Endothelial cell of umbilical vein (primary cell): ENCODE measurements at places on chromosomes 16 and 17.

DNA sequence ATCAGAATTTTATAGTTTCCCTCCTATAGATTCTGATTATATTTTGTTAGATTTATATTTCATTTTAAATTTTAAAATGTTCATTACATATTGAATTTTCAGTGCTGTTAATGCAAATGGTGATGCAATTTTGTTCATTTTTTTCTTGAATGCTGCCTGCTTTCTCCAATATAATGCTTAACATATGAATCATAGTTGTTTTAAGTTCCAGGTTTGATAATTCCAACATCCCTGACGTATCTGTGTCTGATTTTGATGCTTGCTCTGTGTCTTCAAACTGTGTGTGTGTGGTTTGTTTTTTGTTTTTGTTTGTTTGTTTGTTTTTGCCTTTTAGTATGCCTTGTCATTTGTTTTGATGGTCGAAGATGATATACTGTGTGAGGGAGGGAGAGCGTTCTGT is 134.7 kb upstream of the ELAC2 start:
- DNase-seq = no peak

DNA sequence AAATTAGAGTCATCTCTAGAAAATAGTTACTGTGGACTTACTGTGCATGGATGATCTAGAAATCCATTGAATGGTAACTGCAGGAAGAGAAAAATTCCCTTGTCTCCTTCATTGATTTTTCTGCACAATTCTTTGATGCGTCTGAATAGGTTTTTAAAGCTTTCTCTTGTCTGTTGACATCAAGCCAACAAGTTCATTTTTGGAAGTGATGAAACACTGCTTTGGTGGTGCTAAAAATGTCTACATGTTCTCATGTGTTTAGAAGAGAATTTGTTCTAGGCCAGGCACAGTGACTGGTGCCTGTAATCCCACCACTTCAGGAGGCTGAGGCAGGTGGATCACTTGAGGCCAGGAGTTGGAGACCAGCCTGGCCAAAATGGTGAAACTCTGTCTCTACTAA is 57.1 kb upstream of the AXIN2 start:
- no peak for DNase-seq

- no peak for DNase-seq
Measured at GRCh38 chr16:3866703-3867431, 13.6 kb downstream of the CREBBP start.

DNA sequence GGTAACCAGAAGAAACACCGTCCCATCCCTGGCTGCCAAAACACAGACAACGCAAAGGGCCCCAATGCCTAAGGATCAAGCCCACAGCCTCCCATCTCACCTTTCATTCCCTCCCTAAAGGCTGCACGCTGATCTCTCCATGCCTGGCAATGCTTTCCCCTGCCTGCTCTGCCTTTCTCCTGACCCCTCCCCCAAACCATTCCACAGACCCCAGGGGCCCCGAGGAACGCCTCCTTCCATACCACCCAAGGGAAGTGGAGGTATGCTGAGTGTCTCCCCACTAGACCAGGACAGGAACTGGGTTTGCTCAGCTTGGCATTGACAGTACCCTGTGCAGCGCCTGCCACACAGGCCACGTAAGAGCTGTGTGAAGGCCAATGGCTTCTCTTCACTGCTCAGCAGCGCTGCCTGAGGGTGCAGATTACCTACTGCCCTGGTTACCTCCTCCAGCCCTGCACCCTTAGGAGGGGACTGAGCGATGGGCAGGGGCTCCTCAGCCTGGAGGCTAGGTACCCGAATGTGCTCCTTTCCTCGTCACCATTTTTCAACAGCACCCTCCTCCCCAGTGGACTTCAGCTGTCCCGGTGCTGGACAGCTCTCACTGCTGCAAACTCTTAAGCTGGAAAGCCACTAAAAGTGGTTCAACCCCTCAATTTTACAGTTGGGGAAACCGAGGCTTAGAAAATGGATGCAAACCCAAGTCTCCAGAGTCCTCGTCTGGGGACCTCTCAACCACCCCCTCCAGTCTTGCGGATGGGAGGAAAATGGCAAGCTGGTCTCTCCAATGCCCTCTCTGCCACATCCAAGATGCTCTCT is 45.0 kb downstream of the SRCIN1 start:
- DNase-seq = peak; percentile 32

- no peak for DNase-seq
Measured at GRCh38 chr17:74779501-74779900, 3.4 kb upstream of the NAT9 start.

DNA sequence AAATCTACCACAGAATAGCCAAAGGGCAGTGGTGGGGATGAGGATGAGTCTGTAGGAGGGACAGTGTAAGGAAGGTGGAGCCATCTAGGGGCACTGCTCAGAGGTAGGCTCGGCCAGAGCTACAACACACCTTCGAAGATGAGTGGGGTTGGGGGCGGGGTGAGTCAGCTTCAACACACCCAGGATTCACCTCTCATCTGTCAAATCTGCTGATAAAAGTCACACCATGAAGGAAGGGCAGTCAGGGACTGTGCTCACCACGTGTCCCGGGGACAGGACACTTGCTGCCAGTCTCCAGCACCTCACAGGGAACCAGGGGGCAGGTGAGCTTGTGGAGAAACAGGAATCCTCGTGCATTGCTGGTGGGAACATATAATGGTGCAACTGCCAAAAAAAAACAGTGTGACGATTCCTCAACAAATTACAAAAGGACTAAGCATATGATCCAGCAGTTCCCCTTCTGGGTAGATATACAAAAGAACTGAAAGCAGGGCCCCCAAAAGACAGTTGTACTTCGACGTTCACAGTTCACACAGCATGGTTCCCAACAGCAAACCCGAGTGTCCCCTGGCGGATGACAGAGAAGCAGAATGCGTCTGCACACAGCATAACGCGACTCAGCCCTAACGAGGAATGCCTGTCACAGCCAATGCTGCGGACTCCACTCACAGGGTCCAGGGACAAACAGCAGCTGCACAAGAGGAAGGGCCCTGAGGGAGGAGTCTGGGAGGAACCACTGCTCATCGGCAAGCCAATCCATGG is 133.1 kb downstream of the ANKRD11 start:
- no peak for DNase-seq

DNA sequence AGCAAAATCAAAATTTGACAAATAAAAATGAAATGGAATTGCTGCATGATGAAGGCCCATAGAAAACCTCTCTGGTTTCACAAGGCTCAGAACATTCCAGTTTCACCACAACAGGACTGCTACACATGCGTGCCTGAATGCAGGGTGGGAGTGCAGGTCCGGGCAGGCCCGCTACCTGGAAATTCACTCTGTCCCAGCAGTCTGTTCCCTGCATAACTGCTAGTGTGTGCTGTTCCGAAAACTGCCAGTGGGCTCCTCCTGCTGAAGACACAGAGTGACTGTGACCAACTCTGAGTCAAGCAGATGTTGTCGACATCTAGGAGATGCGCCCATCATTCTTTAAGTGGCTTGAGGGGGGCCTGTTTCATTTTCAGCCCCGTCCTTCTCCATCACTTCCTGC is 284.8 kb upstream of the MAF start:
- DNase-seq = no peak

DNA sequence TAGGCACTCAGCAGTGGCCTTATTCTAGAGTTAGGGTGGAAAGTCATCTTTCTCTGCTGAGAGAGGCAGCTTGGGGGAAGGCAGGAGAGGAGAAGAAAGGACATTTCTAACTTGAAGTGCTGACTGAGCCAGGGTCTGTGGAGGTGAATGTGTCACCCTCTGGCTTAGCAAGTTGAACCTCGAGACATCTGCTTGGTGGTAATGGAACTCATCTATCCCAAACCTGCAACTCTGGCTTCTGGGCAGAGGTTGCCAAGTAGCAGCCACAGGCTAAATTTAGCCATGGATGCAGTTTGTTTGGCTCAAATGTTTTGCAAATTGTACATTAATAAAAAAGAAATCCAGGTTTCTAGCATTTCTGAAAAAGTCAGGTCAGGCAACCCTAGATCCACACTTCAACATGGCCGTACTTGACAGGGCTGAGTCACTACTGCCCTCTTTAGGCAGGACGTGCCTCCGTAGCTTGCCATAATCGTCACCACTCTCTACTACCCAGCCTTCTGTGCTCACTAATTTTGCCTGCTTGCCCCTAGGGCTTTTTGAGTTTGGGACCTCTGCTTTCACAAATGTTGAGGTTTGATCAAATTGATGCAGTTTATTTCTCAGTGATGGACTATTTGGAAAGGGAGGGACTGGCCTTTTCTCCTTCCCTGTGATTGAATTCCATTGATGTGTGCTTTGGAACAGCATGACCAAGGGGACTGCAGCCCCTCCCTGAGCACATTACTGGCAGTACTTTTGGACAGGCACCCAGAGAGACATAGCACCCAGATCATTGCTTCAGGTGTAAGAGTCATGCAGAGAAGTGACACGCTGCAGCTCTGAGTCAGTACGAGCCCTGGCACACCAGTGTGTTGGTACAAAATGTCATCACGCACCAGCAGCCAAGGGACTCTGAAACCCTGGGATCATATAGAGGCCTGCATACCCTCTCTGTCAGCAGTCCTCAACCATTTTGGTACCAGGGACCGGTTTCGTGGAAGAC is 5.2 kb downstream of the CDH13 start:
- no peak for DNase-seq
